Astrocyte (in vitro differentiated cells and primary cell): ENCODE measurements at places on chromosomes 3 and 15. TPM values are rescaled to one million over a fixed set of nuclear protein-coding genes. Genes with fewer than 3 reads are reported as not detected.

DNA sequence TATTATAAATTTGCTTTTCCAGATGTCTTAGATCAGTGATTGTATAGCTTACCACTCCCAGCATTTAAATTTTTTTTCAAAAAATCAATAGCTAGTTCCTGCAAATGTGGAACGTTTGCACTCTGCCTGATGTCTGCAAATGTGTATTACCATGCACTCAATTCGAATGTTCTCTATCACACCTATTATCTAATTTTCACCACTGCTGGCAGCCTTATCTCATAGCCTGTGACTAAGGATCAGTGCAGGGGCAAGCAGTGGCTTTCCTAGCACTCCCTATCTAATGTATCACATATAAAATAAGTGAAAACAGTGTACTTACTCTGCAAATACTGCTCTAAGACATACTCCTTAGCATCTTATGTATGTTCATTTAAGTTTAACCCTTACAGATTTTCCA, 196.3 kb upstream of the PLSCR5 start:
- no peak for DNase-seq

Gene MUSTN1
- total RNA-seq: not detected in 2 replicates

Gene AMT
- total RNA-seq: 4.0 and 5.2 TPM in 2 replicates

GRCh38 chr15:94692710-94693109, 461.3 kb downstream of the MCTP2 start:
- peak; percentile 12 for DNase-seq

DNA sequence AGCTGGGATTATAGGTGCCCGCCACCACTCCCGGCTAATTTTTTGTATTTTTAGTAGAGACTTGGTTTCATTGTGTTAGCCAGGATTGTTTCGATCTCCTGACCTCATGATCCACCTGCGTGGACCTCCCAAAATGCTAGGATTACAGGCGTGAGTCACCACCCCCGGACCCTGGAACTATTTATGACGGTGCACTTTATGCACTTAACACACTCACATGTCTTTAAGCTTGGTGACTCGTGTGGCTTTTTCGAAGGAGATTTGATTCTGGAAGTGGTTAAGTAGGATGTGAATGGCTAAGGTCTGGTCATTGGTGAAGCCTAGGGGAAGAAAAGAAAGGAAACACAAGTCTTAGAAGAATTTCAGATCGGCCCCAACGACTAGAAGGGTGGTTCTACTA, 20.3 kb downstream of the BBS4 start:
- DNase-seq: peak; percentile 38

DNA sequence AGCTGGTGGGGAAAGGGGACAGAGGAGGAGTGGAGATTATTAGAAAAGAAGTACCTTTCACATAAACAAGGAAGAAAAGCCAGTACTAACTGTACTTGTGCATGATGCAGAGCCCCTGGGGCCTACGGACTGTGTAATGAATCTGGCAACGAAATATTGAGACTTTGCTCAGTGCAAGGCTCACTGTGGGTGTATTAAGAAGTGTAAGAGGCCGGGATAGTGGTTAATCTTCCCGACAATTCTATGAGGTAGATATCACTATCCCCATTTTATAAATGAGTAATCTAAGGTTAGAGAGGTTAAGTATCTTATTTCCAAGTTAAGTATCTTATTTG, 89.5 kb downstream of the WDR76 start:
- no peak for DNase-seq

DNA sequence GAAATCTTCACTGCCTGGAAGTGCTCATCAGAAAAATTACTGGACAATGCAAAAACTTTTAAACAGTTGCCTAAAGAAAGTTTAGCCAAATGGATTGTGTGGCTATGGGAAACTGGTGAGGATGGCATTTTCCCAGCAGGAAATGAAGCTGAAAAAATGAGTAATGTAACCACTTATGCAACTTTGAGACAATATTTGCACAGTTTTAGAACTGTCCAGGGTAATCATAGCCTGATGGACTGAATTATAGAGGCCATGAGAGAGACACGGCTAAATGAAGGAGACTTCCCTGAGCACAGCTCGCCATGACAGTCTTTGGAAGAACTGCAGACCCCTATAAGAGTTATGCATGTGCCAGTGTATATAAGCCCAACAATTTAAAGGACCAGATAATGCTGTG, 881.5 kb downstream of the VGLL3 start:
- DNase-seq: no peak

- DNase-seq: peak; percentile 38
Measured at GRCh38 chr3:186283096-186283495, 78.9 kb downstream of the DGKG start.

- DNase-seq: no peak
Measured at GRCh38 chr3:123424999-123425712, 23.7 kb downstream of the ADCY5 start.

Gene ZDHHC19
- 0.41 TPM in 1 of 2 replicates, not detected in the other for total RNA-seq

Gene SCN11A
- total RNA-seq: 0.07 and 0.20 TPM in 2 replicates

Gene FHIT
- total RNA-seq: 6.7 and 7.4 TPM in 2 replicates

Gene SOX14
- 0.09 TPM in 1 of 2 replicates, not detected in the other for total RNA-seq

GRCh38 chr3:53243165-53243564, 12.7 kb downstream of the TKT start:
- peak; percentile 53 for DNase-seq

Gene RPLP1
- total RNA-seq: 1,331 and 1,465 TPM in 2 replicates

DNA sequence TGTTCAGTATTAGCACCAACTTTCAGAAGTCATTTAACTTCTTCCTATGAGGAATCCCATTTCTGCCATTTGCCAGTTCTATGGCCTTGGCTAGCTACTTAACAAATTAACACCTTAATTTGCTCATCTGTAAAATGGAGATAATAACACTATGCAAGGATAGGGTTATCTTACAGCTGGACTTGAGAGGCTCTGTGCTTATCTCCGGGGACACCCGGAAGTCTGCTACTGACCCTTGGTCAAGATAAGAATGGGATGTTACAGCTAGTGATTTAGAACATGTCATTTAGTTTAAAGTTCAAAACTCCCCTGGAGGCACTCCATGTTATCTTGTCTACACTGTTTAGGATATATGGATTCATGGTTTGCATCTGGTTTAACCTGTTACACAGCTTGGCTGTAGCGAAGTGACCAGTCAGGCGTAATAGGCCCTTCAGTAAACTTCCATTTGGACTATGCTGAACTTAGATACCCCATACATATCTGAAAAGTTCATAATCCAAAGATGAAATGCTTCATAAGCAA, 156.0 kb upstream of the CD96 start:
- no peak for DNase-seq

DNA sequence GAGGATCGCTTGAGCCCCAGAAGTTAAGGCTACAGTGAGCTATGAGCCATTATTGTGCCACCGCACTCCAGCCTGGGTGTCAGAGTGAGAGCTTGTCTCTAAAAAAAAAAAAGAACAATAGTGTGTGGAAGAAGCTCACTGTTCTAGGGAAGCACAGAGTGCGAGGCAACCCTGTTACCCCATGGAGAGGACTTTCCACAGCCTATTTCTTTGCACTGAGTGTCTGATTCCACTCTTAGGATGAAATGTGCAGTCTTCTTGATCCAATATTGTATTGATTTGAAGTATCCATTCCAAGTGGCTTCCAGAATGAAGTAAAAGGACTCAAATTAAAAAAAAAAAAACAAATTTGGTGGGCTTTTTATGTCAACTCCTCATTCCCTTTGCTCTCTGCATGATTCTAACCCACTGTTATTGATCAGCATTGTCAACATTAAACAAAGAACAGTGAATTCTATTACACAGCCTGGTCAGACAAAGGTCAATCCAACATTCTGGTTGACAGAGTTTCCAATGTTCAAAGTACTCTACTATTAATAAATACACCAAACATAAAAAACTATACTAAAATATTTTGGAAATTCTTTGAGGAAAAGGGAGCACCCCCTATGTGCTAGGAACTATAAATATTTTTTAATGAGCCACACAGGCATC, 150.2 kb upstream of the PTPRG start:
- no peak for DNase-seq

Gene GP5
- 0.10 TPM in 1 of 2 replicates, not detected in the other for total RNA-seq

Gene MKRN2OS
- total RNA-seq: 0.25 TPM in 1 of 2 replicates, not detected in the other

- DNase-seq: no peak
Measured at GRCh38 chr15:101107625-101108460, 144.0 kb downstream of the CHSY1 start.

- no peak for DNase-seq
Measured at GRCh38 chr3:190644035-190644434, 130.2 kb downstream of the IL1RAP start.

Gene MED12L
- 5.0 and 8.2 TPM in 2 replicates for total RNA-seq

Gene RPUSD2
- 10.9 and 12.2 TPM in 2 replicates for total RNA-seq

Gene TM4SF1
- 28.9 and 31.3 TPM in 2 replicates for total RNA-seq

DNA sequence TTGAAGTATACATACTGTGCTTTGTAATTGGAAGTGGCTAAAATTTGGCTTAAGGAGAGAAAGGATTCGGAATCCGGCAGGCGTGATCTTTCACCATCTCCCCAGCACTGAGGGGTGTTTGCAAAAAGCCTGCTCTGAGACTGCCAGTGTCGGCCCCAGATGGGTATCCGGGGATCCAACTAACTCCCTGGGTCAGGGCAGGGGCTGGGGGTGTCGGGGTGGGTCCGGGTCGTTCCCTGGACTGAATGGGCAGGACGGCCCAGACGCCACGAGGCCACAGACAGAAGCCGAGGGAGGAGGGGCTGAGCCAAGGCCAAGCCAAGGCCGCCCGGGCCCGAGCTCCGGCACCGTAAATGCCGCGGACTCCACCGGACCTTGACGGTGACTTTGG, 349 bp downstream of the PPIB start:
- no peak for DNase-seq

Gene BTBD1
- total RNA-seq: 60.3 and 61.1 TPM in 2 replicates

- DNase-seq: no peak
Measured at GRCh38 chr15:76391309-76391708, 54.7 kb downstream of the ISL2 start.

Gene APBA2
- total RNA-seq: 12.7 and 15.2 TPM in 2 replicates

GRCh38 chr3:161598639-161599038, 102.0 kb downstream of the OTOL1 start:
- DNase-seq: no peak

- DNase-seq: no peak
Measured at GRCh38 chr15:99963976-99964375, 230.7 kb upstream of the LYSMD4 start.
